ENCODE measurements at places on chromosomes 1 and 21.

DNA sequence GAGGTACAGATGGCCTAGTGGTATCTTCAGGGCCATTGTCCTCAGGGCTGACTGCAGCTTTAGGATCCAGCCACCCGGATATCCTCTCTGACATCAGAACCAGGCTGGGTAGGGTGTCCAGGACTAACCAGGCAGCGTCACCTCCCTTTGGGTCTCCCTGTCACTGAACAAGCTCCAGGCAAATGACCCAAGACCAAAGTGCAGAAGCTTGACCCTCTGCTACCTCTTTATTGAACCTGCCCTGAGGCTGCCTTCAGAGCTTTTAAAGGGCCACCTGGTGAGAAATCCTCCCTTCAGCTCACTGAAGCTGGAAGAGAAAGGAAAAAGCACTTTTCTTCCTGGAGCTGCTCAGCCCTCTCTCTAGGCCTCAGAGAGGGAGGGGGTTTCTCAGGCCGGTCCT is 79.1 kb upstream of the VAMP3 start:
- no peak for DNase-seq

DNA sequence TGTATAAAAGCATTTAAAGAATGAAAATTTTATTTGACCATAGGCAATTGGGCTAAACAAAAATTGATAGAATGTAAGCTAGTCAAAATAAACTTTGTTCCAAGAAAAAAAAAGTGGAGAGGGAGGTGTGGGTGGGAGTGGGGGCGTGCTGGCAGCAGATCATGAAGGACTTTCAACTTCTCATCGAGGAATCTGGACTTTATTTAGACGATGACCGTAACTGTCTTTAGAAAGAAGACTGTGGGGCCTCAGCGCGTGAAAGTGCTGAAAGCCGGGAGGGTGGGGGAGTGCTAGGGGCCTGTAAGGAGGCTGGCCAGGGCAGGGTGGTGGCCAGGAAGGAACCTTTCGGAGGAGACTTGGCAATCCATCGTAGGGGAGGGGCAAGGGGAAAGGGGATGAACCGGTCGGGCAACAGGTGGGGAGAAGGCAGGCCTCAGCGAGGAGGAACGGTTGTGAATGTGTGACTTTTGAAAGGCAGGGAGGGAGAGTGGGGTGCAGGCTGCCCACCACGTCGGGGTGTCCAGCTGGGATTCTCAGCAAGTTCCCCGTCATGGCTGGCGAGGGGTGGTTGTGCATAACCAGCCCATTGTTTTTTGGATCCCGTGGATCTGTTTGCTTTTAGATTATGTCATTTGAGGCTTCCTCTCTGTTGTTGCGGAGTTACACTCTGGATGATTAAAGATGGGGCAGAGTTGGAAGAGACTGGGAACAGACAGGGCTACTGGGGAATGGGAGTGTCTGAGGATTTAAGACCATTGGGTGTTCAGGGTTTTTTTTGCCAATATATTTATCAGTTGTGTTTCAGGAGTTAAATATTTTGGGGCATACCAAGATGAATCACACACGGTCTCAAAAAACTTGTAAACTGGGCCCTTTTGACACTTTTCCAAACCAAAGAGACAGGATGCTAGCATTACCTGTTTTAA is 35.5 kb downstream of the HUNK start:
- DNase-seq = no peak

GRCh38 chr1:67130673-67131072 is 4.1 kb downstream of the C1orf141 start:
- DNase-seq = no peak

- DNase-seq = no peak
Observed at GRCh38 chr1:111212634-111213335, 12.3 kb upstream of the DENND2D start.

DNA sequence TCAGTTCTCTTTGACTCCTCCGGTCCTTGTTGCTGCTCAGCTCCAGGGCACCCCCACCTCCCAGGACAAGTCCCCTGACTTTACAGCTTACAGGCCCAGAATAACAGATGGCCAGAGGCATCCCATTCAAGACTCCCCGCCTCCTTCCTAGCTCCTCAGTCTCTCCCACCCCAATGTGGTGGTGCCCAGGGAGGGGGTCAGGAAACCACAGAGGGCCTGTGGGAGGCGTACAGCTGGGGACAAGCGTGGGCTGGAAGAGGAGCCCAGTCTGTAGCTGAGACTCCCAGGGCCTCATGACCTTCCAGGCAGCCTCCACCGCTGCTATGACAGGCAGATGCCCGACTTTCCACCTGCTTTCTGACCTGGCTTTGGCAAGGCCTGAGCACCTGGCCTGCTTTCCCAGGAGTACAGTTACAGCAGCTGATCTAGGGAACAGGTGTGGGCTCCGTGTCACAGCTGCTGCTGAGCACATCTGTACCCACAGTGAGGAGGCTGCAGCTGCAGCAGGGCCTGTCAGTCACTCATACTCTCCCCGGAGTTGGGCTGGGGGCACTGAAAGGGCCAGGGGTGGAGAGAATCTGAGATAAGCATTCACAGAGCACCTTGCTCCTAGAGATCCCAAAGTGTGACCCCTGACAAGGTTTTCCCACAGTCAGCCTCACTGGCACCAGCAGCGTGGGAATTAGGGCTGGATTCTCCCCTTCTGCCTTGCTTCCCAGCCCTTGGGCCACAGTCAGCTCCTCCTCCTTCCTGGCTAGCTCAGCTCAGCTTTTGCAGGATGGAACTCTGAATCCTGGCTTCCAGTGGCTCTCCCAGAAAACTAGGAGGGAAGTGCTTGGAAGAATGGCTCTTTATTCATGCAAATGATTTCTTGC is 7.1 kb upstream of the NAV1 start:
- DNase-seq = no peak

GRCh38 chr1:205563927-205564441 is 59.5 kb downstream of the CDK18 start:
- no peak for DNase-seq

GRCh38 chr1:28173980-28174297 is 2.6 kb downstream of the PTAFR start:
- no peak for DNase-seq

DNA sequence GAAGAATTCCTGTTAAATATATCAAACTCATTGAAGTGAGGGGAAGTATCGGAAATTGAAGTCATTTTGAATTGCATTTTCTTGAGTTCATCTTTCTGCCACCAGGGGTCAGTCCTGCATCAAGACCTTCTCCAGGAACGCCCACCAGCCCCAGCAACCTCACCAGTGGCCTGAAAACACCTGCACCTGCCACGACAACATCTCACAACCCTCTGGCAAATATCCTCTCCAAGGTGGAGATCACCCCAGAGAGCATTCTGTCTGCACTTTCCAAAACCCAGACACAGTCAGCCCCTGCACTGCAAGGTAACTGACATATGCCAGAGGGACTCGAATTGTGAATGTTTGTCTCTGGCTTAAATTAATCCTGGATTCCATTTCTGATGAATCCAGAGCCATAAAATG is 22.8 kb upstream of the TARS2 start:
- DNase-seq = peak; percentile 65

- DNase-seq = no peak
Observed at GRCh38 chr1:215772151-215772550, 205.0 kb downstream of the KCTD3 start.

GRCh38 chr21:16013570-16013969 is 283.8 kb downstream of the USP25 start:
- no peak for DNase-seq

GRCh38 chr1:95116580-95117206 is 462 bp upstream of the TLCD4 start:
- DNase-seq = peak; percentile 70

DNA sequence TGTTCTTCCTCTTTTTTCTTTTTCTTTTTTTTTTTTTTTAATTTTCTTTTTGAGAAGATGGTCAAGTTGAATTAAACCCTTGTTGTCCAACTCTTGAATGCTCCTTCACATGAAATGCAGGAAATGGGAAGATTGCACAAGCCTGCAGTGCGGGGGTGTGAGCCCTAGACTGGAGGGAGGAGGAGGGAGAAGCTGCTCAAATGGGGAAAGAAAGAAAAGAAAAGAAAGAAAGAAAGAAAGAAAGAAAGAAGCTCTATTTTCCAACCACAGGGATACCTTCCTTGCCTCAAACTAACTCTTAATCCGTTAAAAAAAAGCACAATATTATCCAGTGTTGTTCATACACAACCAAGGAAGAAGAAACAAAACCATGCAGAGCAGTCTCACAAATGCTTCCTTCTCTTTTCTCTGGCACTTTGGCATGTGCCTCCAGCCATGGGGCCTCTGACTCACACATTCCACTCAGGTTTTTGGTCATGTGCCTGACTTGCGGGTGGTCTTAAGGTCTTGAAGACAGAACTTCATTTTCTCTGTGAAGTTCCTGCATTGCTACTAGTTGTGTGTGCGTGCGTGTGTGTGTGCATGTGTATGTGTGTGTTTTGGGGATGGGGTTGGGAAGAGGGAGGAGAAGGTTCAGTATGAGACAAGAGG is 276.1 kb downstream of the RPS6KC1 start:
- no peak for DNase-seq

GRCh38 chr21:36516281-36516680 is 36.4 kb upstream of the CLDN14 start:
- DNase-seq = no peak

DNA sequence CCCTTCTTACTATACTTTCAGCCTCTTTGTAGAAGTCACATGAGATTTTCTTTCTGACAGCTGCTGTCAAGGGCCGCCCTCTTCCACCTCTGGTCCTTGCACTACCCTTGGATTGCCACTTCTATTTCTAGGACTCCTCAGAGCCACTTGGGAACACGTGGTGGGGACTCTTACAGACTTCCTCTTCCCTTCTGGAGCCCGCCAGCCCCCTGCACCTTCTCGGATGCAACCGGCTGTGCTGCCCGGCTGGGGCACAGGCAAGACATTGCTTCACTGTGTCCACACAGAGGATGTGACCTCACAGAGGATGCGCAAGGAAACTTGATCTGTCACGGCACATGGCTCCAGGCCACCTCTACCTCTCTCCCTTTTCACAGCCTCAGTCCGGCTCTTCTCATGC is 2.4 kb upstream of the IKBKE start:
- DNase-seq = no peak

GRCh38 chr1:240973875-240974274 is 361.9 kb upstream of the GREM2 start:
- DNase-seq = no peak

DNA sequence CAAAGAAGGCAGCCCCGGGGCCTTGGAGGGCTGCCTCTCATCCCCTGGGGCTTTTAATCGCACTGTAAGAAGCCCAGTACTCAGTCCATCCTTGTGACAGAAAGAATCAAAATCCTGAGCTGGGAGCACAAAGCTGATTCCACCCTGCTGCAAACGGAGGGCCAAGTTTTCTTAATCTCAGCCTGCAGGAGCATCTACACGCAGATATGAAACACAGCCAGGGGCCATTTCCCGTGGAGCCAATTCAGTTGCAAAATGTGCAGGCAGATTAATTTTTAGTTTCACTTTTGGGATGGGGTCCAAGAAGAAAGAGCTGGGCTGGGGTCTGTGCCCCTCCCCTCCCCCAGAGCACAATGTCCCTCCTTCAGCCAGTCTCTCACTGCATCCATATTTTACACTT is 4.4 kb downstream of the LYPD8 start:
- DNase-seq = no peak

- no peak for DNase-seq
Observed at GRCh38 chr1:43431676-43432075, 22.1 kb downstream of the HYI start.

DNA sequence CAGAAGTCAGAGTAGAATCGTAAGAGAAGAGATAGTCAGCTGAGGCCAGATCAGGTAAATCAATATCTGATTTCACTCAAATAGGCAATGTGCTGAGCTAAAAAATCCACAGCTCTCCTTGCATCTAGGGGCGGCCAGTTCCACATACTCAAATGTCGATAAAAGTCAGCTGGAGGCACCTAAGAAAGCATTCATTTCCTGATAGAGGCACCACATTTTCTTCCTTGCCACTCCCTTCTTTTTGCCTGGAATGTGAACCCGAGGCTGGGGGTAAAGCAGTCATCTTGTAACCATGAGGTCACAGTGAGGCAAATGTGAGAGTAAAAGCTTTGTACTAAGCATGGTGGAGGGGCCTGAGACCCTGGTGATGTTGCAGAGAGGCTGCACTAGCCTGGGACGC is 24.2 kb upstream of the CTPS1 start:
- DNase-seq = no peak

- DNase-seq = no peak
Observed at GRCh38 chr1:109149874-109150601, 36.1 kb downstream of the ELAPOR1 start.

DNA sequence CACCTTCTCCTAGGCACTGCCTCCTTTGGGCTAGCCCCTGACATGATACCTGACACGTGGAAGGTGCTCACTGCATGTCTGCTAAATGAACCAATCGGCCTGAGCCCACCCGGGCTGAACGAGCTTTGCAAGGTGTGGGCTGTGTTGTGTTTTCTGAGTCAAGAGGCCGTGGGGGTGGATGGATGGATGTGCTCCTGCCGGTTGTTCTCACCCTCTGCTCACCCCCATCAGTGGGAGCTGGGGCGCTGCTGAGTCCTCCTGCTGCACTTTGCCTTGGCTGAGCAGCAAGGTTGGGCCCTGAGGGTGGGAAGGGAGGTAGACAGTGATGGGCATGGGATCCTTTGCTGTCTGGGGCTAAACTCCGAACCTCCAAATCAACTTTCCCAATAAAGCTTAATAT is 6.7 kb upstream of the CACNA1E start:
- DNase-seq = no peak

DNA sequence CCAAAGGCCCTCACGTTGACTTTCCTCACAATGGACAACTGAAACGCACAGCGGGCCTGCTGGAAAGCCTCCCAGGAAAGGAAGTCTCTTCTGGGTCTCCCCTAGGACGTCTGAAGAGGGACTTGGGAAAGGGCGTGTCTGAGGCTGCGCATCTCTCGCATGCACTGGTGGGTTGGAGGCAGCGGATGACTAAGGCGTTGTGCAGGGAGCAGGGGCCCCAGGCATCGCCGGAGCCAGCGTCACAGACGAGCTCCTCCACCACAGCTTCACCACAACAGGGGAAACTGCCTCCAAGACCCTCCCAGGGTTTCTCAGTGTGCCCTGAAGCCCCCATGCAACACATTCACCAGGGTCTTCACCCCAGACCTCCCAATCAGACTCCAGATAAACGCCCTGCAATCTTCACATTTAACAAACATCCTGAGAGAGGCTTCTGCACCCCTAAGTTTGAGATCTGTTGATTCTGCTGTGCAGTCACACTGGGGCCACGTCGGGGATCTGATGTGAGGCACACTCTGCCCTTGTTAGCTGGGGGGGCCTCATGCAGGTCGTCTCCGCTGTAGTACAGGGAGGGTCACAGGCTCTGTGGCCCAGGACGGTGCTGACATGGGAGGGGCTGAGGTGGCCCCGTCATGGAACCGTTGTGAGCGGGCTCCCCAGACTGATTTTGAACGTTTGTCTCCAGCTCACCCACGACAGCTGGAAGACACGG is 7.0 kb upstream of the TFF1 start:
- no peak for DNase-seq
